ENCODE measurements at places on chromosomes 16 and 17.

DNA sequence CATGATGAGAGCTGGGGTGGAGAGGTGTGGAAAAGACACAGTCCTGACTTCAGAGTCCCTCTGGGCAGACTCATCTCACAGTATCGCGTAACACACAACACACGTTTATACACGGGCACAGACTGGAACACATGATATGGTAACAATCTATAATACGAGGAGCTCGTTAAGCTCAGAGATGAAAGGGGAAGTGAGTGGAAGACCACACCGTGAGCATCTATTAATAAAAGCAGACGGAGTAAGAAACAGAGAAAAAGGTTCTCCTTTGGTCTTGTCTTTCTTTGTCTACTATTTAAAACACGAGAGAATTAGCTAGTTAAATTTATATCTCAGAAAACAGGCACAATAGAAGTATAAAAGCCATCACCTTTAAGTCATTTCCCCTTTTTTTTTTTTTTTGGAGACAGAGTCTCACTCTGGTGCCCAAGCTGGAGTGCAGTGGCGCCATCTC, 13.5 kb downstream of the ANKRD11 start:
- DNase-seq: no peak

- DNase-seq: no peak
Measured at GRCh38 chr16:23712976-23713375, at the start of gene ERN2. ERN2 (minus strand) TSS chr16:23713222; CDS start chr16:23713187, 35 bp downstream.

DNA sequence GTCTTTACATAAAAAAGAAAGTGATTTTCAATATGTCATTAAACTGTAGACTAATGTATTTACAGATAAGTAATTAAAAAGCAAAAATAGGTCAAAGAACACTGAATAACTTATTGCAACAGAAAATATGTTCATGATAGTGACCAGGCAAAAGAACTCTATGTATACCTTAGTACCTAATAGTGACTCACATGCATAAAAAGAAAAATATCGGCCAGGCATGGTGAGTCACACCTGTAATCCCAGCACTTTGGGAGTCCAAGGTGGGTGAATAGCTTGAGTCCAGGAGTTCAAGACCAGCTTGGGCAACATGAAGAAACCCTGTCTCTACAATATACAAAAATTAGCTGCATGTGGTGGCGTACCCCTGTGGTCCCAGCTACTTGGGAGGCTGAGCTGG, 33.0 kb upstream of the TOM1L1 start:
- no peak for DNase-seq

DNA sequence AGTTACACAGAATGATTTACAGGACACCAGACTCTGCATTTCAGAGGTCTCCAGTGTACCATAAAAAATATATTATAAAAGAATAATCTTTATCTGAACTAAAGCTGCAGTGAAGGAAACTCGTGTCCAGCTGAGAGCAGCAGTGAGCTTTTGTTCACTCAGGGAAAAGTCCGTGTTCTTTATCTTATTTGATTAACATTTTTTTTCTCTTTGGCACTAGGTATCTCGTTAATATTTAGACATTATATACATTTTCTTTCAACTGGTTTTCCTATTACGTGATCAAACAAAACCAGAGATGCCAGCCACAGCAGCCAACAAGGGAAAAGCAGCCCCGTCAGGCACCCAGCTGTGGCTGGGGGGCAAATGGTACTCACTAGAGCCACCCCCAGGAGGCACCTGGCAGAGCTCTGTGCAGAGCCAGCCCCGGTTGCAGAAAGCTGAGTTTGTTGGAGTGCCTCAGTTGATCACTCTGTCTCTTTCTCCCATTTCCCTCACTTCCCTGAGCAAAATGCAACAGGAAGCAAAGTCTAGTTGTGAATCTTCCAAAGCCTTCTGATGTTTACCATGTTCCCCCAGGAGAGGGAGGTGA, 1.1 kb upstream of the HS3ST4 start:
- no peak for DNase-seq

- DNase-seq: no peak
Measured at GRCh38 chr17:50813583-50813982, 21.8 kb upstream of the WFIKKN2 start.

DNA sequence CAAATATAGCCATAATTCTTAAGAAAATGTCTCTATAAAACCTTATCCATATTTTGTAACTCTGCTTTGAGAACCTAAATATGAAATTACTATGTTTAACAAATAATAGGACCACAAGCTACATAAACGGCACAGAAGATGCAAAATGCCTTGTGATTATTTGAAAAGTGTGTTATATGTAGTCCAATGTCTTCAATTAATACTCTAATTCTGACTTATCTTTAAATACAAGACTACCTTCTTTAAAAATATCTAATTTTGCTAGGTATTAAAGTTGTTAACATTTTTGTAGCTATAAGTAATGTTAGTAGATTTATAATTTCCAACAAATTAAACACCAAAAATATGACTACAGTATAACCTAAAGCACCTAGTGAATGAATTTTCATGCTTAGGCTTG, 17.0 kb downstream of the PSMD12 start:
- no peak for DNase-seq

GRCh38 chr16:54286366-54287130, at the start of gene IRX3:
IRX3 (minus strand) TSS chr16:54286787; CDS start chr16:54286050, 737 bp downstream.
- DNase-seq: no peak

- no peak for DNase-seq
Measured at GRCh38 chr16:49431040-49431439, 57.4 kb downstream of the C16orf78 start.

- no peak for DNase-seq
Measured at GRCh38 chr17:12940699-12941098, 77.1 kb downstream of the ELAC2 start.

GRCh38 chr16:49419006-49419405, 45.4 kb downstream of the C16orf78 start:
- no peak for DNase-seq

DNA sequence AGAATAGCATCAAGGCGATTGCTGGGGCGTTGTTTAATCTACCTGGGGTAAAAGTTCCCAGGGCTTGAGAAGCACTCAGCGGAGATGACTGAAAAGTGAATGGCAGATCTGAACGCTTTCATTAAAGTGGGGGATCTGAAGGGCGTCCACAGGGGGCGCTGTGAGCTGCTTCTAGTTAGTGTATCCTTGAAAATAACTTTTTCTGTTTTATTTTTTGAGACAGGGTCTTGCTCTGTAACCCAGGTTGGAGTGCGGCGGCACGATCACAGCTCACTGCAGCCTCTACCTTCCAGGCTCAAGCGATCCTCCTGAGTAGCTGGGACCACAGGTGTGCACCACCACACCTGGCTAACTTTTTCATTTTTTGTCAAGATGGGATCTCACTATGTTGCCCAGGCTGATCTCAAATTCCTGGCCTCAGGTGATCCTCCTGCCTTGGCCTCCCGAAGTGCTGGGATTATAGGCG, 360.4 kb downstream of the SEC14L1 start:
- no peak for DNase-seq

DNA sequence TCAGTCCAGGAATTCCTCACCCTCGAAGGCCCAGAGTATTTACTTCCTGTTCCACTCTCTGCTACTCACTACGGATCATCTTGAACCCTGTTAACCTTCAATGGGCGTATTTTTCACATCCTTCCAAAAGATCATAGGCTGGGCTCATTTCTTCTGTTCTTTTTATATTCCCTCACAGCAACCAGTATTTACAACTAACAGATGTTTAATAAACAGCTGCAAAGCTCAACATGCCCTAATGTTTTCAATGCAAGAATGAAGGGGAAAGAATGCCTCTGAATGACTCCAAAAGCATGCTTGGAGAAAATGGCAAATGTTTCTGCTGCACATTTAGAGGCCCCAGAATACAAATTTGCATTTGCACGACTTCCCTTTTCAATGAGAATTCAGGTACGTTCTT, 174.9 kb downstream of the ZFHX3 start:
- no peak for DNase-seq

DNA sequence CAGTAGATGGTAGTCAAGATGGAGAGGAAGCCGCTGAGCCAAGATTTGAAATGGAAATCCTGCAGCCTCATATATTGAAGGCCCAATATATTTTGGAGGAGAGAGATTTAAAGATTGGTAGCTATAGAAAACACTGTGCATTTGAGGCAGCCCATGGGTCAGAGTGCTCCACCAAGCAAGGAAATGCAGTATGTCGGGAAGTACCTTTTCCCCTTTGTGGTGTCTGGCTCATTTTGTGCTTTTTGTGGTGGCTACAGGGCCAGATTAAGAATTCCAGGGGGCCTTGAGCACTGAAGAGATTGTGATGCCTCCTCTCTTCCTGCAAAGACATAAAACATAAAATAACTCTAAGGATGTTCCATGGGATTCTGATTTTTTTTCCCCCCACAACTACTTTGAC, 39.6 kb downstream of the CDRT15 start:
- no peak for DNase-seq

DNA sequence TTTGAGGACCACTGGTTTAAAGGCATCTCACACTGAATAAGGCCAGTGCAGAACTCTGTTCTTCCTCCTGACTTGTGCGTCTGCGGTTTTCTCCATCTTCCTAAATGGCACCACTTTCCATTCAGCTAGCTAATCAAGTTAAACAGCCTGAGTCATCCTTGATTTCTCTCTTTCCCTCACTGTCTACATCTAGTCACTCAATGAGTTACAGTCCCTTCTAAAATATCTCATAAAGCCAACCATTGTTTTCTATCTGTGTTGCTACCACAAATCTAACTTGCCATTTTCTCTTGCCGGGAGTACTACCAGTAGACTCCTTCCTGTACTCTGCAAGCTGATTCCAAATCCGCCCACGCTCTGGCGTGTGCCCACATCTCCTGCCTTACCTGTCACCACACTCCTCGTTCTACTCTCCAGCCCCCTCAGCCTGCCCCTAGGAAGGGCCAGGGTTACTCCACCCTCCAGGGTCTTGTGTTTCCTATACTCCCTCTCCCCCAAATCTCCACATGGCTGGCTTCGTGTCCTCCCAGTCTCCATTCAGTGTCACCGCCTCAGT, 324.5 kb downstream of the SNX29 start:
- no peak for DNase-seq

DNA sequence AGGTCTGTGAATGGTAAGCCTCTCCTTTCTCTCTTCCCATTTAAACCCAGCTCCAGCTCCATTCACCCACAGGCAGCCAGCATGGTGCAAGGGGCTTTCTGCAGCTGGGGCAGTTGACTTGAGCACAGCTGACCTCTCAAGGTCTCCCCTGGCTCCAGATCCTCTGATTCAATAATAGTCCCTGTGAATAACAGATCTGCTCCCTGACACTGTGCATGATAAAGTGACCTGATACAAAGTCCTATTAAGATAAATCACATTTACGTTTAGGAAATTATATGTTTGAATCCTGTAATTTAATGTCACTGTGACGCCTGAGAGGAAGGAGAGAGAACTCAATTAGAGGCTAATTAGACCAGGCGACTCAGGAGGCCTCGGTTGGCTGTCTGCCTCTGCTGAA, 540.4 kb upstream of the CDH11 start:
- DNase-seq: no peak

DNA sequence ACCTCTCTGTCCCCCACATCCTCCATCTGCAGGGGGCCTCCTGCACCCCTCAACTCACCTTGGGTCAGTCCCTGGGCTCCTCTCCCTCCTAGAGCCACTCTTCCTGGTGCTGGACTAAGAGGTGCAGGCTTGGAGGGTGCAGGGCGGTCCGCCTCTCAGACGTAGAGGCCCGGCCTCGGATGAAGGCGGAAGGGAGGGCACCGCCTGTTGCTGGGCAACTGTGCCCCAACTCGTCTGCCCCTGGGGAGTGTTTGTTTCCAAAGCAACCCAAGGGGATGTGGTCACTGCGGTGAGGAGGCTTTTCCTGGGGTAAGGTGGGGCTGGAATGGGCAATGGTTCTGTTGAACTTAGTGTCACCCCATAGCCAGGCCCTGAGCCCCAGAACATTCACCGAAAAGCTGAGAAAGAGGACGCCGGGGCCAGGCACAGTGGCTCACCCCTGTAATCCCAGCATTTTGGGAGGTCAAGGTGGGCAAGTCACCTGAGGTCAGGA, at the start of gene C16orf54:
C16orf54 (minus strand) TSS at position 138 of the 493 bp plus-strand sequence. CDS start 1,039 bp downstream, outside the sequence.
- DNase-seq: no peak

DNA sequence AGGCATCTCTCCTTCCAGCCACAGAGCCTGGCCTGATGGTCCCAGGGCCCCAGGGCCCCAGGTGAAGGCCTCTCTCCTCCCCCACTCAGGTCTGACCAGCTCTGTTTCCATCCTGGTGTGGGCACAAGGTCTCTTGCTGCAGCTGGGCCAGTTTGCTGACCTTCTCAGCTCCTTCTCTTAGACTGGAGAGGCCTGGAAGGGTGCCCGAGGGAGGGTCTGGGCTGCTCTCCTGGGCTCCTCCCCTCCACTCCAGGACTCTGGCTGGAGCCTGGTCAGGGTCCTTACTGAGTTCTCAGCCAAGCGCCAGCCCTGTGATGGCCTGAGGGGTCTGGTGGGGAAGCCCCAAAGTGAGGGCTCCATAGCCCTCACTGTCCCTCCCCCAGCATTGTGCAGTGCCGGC, 12.4 kb downstream of the SOCS3 start:
- DNase-seq: no peak

- DNase-seq: no peak
Measured at GRCh38 chr17:38713456-38714075, 8.5 kb downstream of the MLLT6 start.

DNA sequence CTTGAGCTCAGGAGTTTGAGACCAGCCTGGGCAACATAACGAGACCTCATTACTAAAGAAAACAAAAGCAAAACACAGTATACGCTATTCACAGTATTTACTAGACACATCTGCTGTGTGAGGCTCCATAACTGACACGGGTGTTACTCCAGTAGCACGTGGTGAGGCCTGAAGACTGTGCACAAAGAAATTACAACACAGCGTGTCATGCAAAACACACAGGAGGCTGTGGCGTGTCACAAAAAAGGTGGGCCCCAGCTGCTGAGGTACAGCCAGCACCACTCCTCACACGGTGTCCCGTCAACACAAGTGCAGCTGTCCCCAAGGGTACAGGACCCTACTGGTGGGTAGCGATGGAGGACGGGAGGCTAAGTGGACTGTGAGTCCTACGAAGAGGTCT, 2.7 kb downstream of the CYBC1 start:
- DNase-seq: no peak
